ENCODE measurements at places on chromosomes 2 and 18.

- DNase-seq, result no peak
Observed at GRCh38 chr2:119684518-119684917, 5.5 kb downstream of the TMEM177 start.

- DNase-seq, result no peak
Observed at GRCh38 chr2:14306268-14306861, 326.2 kb upstream of the LRATD1 start.

DNA sequence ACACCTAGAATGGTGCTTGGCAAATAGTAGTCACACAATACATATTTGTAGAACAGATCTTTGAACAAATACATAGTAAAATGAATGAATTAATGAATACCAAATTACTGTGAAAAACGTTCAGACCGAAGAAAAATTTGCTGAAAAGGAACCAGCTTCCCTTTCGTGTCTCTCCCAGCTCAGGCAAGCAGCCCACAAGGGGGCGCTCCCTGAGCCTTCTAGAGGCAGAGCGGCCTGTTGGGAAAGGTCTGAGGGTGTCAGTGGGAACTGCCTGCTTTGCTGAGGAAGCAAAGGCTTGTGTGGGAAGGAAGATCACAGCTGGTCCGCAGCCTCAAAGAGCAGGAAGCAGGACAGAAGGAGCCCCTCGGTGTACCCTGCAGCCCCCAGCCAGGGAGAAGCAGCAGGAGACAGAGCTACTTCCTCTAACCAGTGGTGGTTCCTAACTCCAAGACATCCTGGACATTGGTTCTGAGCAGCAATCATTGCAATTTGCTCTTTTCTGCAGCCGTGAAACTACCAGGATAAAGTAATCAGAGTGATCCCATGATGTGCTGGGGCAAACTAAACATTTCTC is 231.1 kb downstream of the ANKRD30B start:
- DNase-seq, result no peak

DNA sequence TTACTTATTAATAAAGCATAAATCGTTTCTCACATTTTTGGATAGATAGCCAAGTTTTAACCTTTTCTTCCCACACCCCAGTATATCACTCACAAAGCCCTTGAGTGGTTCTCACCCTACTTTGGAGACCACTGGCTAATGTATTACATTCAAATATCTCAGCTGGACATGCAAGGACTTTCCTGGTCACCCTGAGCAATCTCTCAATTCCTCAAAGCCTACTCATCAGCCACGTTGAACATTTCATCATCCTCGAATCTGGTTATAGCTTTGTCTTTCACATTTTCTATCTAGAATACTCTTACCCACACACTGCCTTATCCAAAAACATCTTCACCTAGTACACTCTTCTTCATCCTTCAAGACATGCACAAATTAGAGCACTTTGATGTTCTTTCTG is 71.1 kb upstream of the MAPRE2 start:
- no peak for DNase-seq

DNA sequence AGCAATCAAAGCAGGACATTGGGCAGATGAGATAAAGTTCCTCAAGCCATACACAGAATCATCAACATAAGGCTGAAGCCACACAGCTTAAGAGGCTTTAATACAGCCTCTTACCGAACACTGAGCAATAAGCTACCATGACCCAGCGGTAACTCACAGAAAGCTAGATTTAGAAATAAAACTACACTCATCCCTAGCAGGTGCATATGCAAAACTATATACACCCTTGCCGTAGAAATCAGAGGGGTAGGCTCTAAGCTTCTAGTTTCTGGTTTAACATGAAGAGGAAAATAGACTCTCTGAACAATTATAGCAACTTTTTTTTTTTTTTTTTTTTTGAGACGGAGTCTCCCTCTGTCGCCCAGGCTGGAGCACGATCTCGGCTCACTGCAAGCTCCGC is 428.8 kb upstream of the FIGN start:
- no peak for DNase-seq

GRCh38 chr2:233338812-233339368 is 15.4 kb upstream of the DGKD start:
- DNase-seq, result no peak

GRCh38 chr2:85175369-85176299 is 42.4 kb downstream of the TCF7L1 start:
- no peak for DNase-seq

- DNase-seq, result no peak
Observed at GRCh38 chr18:36608107-36608506, 220.7 kb downstream of the TPGS2 start.

DNA sequence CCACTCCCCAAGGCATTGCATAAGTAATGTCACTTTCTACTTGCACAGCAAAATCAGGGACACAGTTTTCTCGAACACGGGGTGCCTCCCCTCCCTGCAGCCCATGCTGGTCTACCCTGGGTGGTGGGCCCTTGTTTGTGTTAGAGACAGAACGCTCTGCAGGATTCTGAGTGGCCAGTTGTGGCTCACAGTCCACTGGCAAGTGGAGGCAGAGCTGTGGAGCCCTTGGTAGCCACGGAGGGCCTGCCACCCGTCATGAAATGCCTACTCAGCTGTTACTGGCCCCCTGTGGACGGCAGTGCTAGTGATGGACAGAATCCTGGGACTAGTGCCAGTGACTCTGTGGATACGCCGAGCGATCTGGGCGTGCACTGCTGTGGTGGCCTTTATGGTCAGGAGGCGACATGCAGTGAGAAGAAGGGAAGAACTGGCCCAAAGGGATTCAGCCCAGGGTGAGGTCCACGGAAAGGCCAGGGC is 54.0 kb upstream of the TXNDC2 start:
- no peak for DNase-seq
